ENCODE measurements at places on chromosomes 1 and 21. TPM values are rescaled to one million over a fixed set of nuclear protein-coding genes. Genes with fewer than 3 reads are reported as not detected.
A peak's percentile ranks its signal among the peaks of the same experiment; 100 is the strongest.

Gene CD1E
- total RNA-seq, result not detected

Gene ATG4C
- 12.3 TPM for total RNA-seq

Gene ELF3
- total RNA-seq, result not detected

Gene C1QB
- total RNA-seq, result not detected

Gene TMED5
- total RNA-seq, result 59.4 TPM

Gene ASAP3
- 13.7 TPM for total RNA-seq

Gene EFNA4
- 4.3 TPM for total RNA-seq

Gene MXRA8
- total RNA-seq, result 460 TPM

- H3K27ac ChIP-seq, result no peak within 1 kb of the TSS
- DNase-seq, result no peak
- H3K4me1 ChIP-seq, result peaks cover 16% of the 10 kb centered on the region
- H3K4me3 ChIP-seq, result no peak within 1 kb of the TSS
- peaks cover 22% of the 10 kb centered on the region for H3K27me3 ChIP-seq
- H3K36me3 ChIP-seq, result no peaks in the 10 kb centered on the region
Measured at GRCh38 chr1:12063141-12064072, at the start of gene TNFRSF8. Gene TNFRSF8, plus strand, starts transcription at chr1:12063303. Its CDS starts 296 bp downstream, at chr1:12063599.

- no peak overlapping the region for H3K27ac ChIP-seq
- peaks cover 5% of the 10 kb centered on the region for H3K27me3 ChIP-seq
- no peak overlapping the region for H3K4me3 ChIP-seq
- H3K4me1 ChIP-seq, result peaks cover 9% of the 10 kb centered on the region
Measured at GRCh38 chr1:200528858-200529606, 91.5 kb downstream of the KIF14 start.

GRCh38 chr1:208423526-208423925 is 179.3 kb upstream of the PLXNA2 start:
- H3K27ac ChIP-seq, result no peak overlapping the region
- H3K27me3 ChIP-seq, result peaks cover 3% of the 10 kb centered on the region
- no peak for DNase-seq
- no peak overlapping the region for H3K4me3 ChIP-seq

GRCh38 chr1:100353988-100354387 is 1.7 kb downstream of the CDC14A start:
- DNase-seq, result peak; percentile 67
- no peaks in the 10 kb centered on the region for H3K36me3 ChIP-seq
- peaks cover 9% of the 10 kb centered on the region for H3K27me3 ChIP-seq
- H3K27ac ChIP-seq, result peak overlapping the region; percentile 81
- peak overlapping the region; percentile 98 for H3K4me3 ChIP-seq

DNA sequence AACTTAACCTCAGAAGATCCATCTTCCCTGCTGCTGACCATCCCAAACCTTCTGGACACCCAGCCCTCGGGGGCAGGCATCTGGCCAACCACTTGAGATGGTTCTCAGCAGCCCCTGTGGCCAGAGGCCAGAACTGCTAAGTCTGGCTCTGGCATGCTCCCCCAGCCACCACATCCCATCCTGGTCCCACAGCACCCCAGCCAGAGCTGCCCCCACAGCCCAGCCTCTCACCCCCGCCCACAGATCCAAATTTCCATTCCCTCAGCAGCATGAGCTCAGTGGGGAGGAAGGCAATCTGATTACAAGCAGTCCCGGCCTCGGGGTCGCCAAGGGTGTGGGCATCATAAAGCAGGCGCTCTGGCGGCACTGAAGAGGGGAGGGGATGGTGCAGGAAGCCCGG is 45.6 kb downstream of the GLIS1 start:
- H3K27ac ChIP-seq, result no peak overlapping the region
- DNase-seq, result no peak
- no peak overlapping the region for H3K4me3 ChIP-seq
- peaks cover 16% of the 10 kb centered on the region for H3K4me1 ChIP-seq

- no peak for DNase-seq
- no peak overlapping the region for H3K4me3 ChIP-seq
- no peaks in the 10 kb centered on the region for H3K27me3 ChIP-seq
- no peaks in the 10 kb centered on the region for H3K36me3 ChIP-seq
- no peak overlapping the region for H3K27ac ChIP-seq
Measured at GRCh38 chr1:96009831-96010434, 711.7 kb upstream of the PTBP2 start.

DNA sequence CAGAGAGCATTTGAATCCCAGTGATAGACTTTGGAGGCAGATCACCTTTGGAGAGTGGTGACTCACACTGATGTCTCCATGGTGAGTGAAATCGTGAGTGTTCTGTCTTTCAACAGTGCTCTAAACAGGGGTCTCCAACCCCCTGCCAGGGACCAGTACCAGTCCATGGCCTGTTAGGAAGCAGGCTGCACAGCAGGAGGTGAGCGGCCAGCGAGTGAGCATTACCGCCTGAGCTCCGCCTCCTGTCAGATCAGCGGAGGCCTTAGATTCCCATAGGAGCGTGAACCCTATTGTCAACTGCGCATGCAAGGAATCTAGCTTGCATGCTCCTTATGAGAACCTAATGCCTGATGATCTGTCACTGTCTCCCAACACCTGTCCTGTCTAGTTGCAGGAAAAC is 61.8 kb upstream of the B3GALNT2 start:
- H3K27ac ChIP-seq, result no peak overlapping the region
- H3K27me3 ChIP-seq, result peaks cover 6% of the 10 kb centered on the region
- no peak overlapping the region for H3K4me3 ChIP-seq
- no peak for DNase-seq
- no peaks in the 10 kb centered on the region for H3K36me3 ChIP-seq

DNA sequence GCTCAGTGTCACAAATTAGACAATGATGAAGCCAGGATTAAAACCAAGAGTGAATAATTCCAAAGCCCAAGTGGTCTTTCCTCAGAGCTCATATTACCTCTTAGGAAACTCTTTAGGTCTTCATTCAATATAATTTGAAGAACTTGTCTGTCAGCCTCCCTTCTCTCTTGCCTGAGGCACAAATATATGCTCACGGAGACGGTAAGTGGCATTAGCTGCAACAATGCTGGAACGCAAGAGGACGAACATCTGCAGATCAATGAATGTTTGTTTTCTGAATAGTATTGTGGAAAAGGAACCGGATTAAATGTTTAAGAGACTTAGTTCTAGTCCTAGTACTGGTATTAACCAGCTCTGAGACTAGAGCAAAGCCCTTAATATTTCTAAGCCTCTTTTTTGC is 39.7 kb upstream of the LYST start:
- no peak overlapping the region for H3K4me3 ChIP-seq
- no peak for DNase-seq
- H3K4me1 ChIP-seq, result peaks cover 66% of the 10 kb centered on the region
- no peaks in the 10 kb centered on the region for H3K36me3 ChIP-seq

DNA sequence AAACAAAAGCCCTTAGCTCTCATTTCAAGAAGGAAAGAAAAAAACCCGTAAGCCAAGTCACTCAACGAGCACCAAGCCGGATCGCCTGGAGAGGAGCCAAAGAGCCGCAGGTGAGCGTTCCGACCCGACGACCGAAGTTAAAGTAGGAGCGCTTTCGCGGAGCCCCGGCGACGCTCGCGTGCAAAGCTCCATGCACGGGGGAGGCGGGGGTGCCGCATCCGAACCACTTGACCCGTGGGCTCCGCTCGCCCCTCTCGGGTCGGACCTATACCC is 382 bp downstream of the GPBP1L1 start:
- peak overlapping the region; percentile 100 for H3K27ac ChIP-seq
- H3K36me3 ChIP-seq, result peaks cover 12% of the 10 kb centered on the region
- peak overlapping the region; percentile 97 for H3K4me3 ChIP-seq
- H3K4me1 ChIP-seq, result peaks cover 47% of the 10 kb centered on the region

DNA sequence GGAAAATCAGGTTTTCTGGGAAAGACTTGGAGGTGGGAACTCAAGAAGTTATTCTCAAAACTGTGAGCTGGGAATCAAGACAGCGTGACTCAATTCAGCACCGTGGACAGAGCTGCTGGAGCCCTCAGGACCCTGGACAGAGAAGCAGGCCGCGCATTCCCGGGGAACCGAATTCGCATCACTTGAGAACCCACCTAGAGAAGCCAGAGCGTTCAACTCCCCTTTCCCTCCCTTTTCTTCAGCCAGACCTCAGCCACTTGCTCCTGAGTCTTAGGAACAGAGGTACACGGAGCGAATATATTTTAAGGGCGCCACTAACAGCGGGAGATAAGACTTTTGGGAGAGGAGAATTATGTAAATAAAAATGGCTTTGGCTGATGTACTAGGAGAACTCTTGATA is 2.0 kb upstream of the LIN28A start:
- no peak overlapping the region for H3K4me3 ChIP-seq
- DNase-seq, result peak; percentile 53
- no peaks in the 10 kb centered on the region for H3K36me3 ChIP-seq

- DNase-seq, result no peak
- H3K27me3 ChIP-seq, result peaks cover 3% of the 10 kb centered on the region
- H3K27ac ChIP-seq, result no peak overlapping the region
- no peaks in the 10 kb centered on the region for H3K36me3 ChIP-seq
Measured at GRCh38 chr1:33849211-33849610, 14.7 kb upstream of the HMGB4 start.

DNA sequence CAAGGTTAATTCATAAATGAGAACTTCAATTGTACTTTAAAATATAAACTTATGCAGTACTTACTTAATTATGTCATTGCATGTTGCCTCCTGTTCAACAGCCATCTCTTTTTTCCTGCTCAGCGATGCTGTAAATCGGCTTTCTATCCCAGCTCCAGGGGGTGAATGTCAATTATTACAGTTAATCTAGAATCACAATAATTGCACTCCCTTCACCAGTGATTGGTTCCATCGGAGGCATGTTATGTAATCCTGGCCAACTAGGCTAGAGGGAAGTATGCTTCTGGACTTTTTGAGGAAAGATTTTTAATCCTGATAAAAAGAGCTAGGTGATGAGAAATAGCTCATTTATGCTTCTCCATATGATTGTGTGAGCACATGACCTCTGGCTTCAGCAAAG is 53.8 kb upstream of the SGIP1 start:
- H3K4me3 ChIP-seq, result no peak overlapping the region
- H3K4me1 ChIP-seq, result peaks cover 53% of the 10 kb centered on the region
- no peak for DNase-seq

DNA sequence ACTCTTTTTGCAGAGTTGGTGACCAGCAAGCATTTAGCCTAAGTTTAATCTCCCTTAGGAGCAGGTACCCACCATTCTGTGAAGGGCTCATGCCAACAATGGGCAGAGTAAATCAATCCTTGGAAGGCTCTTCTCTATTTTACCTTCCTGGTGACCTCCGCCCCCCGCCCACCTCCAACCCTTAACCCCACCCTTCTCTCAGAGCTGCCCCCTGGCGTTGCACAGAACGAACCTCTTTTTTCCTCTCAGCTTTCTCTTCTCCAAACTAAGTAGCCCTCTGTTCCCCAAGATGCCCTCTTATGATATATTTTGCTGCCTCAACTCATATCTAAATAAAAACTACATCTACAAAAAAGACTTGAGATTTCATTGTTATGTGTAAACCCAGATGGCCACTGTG is 186.8 kb downstream of the SEC16B start:
- no peak overlapping the region for H3K4me3 ChIP-seq
- H3K36me3 ChIP-seq, result no peaks in the 10 kb centered on the region
- peaks cover 35% of the 10 kb centered on the region for H3K4me1 ChIP-seq
- no peak for DNase-seq
- H3K27ac ChIP-seq, result no peak overlapping the region

GRCh38 chr1:209557221-209557620 is 26.3 kb upstream of the CAMK1G start:
- DNase-seq, result no peak
- H3K27ac ChIP-seq, result no peak overlapping the region
- H3K36me3 ChIP-seq, result no peaks in the 10 kb centered on the region
- H3K4me1 ChIP-seq, result peaks cover 7% of the 10 kb centered on the region

DNA sequence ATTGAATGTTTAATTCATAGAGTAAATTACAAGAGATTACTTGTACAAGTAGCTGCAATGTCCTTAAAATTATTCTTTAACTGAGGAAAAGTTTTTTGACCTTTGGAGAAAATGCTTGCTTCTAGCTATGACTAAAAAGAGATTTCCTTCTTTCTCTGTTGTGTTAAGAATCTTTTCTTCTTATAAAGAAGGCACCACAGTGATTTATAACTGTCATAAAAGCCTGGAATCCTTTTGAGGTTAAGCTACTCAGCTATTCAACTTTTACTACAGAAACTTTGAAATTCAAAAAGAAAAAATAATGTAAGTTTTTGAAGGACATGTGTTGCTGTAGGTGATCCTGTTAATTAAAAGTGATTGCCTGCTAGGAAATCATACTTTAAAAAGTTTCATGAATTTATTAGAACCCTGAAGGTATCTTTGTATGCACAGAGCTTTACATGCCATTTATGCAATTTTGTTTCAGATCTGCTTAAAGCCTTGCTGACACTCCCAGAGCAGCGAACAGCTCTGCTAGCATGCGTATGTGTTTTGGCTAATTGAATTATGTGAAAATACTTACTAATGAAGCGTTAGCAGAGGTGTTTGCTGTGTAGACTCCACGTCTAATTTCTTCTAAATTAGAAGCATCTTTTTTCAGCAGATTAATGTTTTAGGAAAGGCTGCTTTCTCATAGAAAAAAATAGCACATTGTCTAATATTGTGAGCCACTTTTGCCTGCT is 94.7 kb upstream of the SMYD2 start:
- no peak overlapping the region for H3K27ac ChIP-seq
- H3K4me3 ChIP-seq, result no peak overlapping the region
- H3K4me1 ChIP-seq, result peaks cover 4% of the 10 kb centered on the region
- DNase-seq, result no peak
- H3K36me3 ChIP-seq, result no peaks in the 10 kb centered on the region

DNA sequence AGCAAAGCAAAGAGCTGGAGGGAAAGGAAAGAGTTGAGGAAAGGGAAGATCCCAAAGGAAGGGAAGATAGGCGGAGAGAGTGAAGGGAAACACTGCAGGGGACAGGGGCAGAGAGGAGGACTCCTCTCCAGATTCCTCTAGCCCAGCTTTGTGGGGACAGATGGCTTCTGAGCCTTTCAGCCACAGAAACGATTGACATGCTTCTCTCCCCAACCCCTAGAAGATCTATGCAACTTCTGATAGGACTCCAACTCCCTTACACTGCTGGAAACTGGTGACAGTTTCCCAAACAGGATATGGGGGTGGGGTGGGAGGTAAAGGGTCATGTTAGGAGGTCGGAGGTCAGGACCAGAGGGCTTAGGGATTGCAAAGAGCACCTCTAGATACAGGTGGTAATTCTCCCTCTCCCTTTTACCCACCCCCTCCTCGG is 6.5 kb downstream of the MEX3A start:
- no peak overlapping the region for H3K4me3 ChIP-seq
- DNase-seq, result no peak

Data from HFFc6 (cell line).